ENCODE measurements at places on chromosomes 12 and 14.

DNA sequence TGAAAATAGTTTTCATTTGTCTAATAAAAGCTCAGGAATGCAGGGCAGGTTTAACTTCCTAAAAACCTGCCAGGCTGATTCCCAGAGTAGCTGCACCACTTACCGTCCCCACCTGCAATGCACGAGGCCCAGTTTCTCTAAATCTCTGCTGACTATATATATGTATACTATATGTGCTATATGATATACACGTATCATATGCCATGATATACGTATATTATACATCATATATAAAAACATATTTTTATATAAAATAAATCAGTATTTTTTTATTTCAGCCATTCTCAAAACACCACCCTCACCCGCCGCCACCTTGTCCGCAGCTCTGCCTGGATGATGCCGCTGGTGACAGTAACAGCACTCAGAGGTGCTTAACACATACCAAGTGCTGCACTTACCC lies 2.3 kb downstream of the ANKLE2 start:
- DNase-seq: no peak

GRCh38 chr12:59149995-59150642 lies 229.8 kb upstream of the LRIG3 start:
- DNase-seq: no peak

- DNase-seq: no peak
These were observed 130.1 kb downstream of the GLT1D1 start for GRCh38 chr12:128983371-128983770.

DNA sequence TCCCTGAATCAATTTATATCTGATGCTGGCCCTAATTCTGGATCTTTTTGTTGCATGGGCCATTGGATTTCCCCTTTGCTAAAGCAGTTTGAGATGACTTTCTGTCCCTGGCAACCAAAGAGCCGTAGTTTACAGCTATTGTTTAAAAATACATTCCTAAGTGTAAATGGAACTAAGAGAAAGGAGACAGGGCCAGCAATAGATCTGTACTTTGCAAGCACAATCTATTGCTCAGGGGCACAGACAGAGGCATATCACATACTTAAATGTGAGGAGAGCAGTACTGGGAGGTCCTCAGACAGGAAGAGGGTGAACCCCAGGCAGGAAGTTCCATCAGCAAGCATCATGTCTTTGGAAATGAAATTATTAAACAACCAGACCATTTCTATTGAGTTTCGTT lies 126.6 kb downstream of the ZFP36L1 start:
- DNase-seq: no peak

DNA sequence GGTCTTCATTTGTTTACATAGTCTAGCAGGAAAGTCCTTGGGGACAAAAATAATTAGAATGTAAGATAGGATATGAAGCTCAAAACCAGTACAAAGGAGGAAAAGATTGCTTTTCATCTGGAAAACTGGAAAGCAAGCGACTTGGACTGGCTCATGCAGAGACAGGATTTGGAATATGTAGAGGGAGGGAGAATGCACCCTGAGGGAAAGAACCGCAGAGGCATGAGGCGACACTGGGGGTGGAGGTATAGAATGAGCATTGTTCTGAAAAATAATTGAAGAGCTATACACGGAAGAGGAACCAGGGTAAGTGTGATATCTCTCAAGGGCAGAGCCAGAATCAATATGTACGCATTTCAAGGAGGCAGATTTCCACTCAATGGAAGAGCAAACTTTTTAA lies 85.5 kb downstream of the PLEKHG3 start:
- no peak for DNase-seq

- DNase-seq: no peak
These were observed 192.2 kb upstream of the PELI2 start for GRCh38 chr14:55926007-55926406.

DNA sequence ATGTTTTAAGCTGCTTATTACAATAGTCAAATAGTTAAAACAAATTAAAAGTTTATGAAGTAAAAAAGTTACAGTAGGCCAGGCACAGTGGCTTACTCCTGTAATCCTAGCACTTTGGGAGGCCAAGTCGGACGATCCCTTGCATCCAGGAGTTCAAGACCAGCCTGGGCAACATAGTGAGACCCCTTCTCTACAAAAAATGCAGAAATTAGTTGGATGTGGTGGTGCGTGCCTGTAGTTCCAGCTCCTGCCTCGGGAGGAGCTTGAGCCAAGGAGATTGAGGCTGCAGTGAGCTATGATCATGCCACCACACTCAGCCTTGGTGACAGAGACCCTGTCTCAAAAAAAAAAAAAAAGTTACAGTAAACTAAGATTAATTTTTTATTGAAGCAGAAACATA lies 142.6 kb downstream of the MIPOL1 start:
- no peak for DNase-seq

DNA sequence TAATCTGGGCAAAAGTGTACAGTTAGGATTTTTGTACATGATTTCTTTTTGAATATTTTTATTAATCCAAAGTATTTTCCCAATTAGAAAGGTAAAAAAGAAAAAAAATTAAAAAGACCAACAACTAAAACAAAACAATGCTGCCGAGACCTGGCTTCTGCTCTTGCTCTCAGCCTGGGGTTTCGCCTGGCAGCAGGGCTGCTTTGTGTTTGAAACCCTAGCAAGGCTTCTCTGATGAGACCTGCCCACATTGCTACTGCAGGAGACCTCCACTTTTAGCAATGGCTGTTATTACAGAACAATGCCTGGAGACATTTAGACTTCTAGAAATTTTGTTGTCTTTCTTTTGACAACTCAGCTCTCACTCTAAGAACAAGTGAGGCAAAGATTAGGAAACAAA lies 1153.0 kb upstream of the TMEM132C start:
- no peak for DNase-seq

DNA sequence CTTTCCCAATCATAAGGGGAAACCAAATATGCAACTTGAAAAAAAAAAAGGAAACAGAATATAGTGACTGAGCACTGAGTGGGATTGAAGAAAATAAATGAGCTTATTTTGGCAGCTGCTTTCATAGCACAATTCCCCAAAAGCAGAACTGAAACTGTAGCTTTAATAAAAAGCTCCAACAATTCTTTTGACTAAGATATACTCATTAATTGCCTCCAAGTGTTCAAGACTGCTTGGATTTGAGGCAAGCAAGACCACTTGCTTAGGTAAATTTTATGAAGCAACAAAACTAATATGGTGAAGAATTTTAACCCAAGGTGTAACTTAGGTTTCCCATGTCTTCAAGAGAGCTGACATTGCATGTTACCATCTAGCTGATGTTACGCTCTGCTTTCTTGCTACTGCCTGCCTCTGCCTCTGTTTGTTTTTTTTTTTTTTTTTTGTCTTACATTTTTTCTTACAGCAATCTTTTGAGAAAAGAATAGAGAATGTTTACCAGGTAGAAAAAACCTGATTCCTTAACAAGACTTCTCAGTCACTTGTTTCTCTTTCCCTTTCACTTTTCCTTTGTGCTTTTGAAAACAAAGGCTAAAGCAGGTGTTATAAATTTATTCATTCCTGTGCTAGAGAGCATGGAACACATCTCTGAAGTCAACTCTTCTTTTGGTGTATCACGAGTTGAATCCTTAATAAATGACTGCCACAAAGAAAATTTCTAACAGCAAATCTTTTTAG lies 134.4 kb downstream of the BCAT1 start:
- DNase-seq: no peak

- DNase-seq: no peak
These were observed 35.0 kb downstream of the ERH start for GRCh38 chr14:69363055-69363454.
